ENCODE measurements at places on chromosomes 6 and 20.

GRCh38 chr6:52328303-52328662 is 33.7 kb upstream of the PAQR8 start:
- DNase-seq = no peak

DNA sequence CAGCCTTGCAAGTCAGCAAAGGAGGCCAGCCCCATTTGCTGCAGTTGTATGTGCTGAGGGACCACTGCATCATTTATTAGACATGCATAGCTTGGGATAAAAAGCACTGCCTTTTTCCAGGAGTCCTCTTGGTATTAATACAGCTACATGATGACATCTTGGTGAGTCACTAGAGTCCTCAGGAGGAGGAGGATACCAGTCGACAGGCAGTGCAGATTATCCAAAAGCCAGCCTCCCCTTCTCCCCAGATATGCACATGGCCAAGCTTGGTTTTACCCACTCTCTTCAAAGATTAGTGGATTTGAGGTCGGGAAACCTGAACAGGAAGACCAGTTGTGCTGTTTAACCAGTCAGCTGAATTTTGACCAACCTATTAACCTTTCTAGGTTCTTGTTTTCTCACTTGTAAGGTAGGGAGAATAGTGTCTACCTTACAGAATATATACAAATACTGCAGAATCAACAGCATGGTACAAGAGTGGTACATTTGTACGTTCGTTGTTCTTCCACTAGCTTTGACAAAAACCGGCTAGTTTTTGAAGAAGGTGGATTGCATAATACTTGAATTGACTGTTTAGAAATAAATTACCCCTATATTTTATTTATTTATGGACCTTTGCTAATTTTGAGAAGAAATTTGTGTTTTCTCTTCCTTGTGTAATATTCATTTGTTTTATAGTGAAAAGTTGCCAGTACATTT is 31.9 kb downstream of the VAPB start:
- no peak for DNase-seq

DNA sequence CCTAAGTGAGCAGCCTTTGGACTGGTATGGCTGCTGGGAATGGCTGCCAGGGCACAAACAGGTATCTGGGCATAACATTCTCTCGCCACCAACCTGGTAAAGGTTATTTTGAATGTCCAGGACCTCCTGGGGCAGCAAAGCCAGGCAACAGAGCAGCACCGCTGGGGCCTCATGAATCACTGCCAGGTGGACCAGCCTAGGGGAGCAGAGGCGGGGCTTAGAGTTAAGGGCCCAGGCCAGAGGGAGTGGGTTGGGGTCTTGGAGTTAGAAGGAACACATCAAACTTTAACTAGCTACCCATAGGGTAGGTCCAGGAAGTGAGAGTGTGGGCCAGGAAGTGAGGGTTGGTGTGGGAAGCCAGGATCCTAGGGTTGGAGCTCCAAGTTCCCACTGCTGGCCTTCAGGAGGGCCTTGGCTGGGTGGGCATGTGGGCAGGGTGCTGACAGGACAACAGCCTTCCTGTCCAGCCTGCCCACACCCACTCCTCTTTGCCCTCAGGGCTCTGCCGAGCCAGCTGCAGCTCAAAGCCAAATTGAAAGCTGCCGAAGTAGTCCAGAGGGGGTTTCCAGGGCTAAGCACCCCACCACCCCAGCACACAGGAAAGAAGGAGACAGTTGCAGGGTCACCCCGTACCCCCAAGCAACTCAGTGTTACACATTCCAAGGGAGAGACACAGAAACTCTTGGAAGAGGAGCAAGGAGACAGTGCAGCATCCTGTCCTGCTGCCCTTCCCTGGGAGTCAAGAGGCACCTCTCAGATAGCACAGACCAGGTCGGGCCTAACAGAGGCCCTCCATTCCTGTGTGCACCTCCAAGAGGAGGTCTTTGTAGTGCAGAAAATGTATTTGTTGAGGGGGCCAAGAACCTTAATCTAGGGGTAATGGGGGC is 2.6 kb downstream of the NFKBIE start:
- no peak for DNase-seq

DNA sequence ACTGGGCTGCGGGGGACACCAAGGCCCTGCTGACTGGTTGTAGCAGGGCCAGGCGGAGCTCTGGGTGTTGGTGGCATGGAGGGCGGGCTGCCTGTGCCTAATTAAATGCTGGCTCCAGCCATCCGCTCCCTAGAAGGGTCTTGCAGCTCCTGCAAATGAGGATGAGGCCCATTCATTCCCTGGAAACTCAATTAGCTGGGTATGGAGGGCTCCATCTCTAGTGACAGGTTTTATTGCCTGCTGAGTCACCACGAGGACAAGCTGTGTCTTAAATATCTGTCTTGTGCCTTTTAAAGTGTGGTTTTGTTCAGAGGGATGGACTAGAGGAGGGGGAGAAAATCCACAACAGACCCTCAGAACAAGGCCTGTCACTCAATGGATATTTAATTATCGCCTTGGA is 60.9 kb downstream of the SULF2 start:
- DNase-seq = peak; percentile 42

DNA sequence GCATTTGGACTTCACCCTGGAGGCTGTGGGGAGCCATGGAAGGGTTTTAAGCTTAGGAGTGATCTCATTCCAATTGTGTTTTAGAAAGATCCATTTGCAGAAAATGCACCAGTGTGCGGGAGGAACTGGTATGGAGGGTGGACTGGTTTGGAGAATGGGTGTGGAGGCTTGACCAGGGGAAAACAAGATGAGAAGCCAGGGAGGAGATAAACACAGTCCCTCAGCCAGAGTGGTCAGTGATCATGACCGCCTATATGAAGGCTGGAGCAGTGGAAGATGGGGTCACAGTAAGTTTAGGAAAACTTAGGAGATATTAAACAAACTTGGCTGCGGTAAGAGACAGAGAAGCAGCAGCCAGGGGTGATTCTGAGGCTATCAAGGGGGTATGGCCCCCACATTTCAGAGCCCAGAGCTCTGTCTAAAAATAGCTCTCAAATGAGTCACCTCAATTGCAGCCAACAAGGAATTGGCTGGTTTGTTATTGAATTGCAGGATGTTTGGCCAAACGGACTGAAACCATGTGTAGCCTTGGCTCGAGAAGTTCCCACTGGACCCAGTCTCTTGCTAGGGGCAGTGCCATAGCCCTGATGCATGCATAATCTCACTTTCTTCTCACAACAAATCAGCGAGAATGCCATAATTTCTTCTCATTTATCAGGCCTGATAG is 159.9 kb upstream of the TOP1 start:
- no peak for DNase-seq

DNA sequence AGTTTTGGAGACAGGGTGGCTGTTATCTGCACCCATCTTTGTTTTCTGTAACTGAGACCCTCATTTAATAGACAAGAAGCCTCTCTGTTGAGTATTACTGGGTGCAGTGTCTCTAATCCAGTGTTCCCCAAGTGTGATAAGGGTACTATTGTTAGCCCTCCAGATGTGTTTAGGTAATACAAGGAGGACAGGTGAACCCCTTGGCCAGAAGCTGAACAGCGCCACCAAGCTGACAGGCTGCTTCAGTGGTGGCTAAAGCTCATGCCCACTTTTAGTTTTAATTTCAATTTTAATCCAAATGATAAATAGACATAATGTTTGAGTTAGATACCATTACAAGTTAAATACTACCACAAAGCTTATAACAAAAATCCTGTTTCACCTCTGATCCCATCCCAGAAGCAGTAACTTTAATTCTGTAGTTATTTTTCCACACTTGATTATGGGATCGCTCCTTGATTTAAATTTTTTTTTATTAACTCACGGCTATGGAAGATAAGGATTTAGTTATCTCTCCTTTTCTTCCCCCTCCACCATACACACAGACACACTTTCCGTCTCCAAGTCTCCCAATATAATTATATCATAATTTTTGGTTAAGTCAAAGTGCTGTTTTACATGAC is 8.4 kb upstream of the STK35 start:
- no peak for DNase-seq

DNA sequence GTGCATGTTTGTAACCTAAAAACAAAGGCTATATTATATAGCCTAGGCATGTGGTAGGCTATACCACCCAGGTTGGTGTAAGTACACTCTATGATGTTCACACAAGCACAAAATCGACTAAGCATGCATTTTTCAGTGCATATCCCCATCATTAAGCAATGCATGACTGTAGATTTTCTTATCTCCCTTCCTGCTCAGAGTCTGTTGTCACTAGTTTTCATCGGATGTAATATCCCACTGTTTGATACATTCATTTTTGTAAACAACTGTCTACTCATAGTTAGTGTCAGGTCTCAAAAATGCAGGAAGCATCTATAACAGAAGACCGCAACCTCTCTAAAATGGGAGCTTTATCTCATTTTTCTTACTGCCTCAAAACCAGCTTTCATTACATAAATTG is 70.7 kb downstream of the GFRAL start:
- DNase-seq = no peak

GRCh38 chr6:113147544-113147943 is 709.6 kb upstream of the MARCKS start:
- no peak for DNase-seq

All from left kidney (tissue), 8 donors.